Activated T-helper 1 cell treated with anti-CD3 and anti-CD28 coated beads, Interleukin-2, amount 50 U/mL, for 16 hours (primary cell): ENCODE measurements at places on chromosomes 1 and 21.

- DNase-seq = no peak
These were observed 5.6 kb downstream of the C1orf35 start for GRCh38 chr1:228097333-228098081.

- DNase-seq = no peak
These were observed 15.6 kb upstream of the TACSTD2 start for GRCh38 chr1:58592522-58593134.

GRCh38 chr1:31802190-31803150 is 13.4 kb downstream of the SPOCD1 start:
- DNase-seq = no peak

DNA sequence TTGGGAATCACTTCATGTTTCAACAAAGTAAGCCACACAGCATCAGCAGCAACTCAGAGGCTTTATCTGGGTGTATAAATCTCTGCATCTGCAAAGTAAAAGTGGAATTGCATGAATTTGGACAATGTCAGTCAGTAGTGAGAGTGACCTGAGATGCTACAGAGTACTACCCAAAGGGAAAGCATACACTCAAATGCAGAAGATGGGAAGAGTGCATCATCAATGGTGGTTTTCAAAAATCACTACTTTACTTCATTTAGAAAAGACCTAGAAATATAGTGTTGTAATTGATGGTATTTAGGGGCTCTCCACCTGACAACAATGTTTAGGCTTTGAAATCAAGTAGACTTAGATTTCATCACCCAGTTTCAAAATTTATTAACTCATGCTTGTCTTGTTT is 24.5 kb upstream of the PKN2 start:
- DNase-seq = no peak

GRCh38 chr1:107171333-107171732 is 30.5 kb downstream of the NTNG1 start:
- DNase-seq = no peak

GRCh38 chr1:213977486-213977842 is 10.3 kb upstream of the PROX1 start:
- DNase-seq = no peak

- no peak for DNase-seq
These were observed 47.2 kb downstream of the VPS26C start for GRCh38 chr21:37219761-37220432.

- DNase-seq = no peak
These were observed 16.2 kb downstream of the RHOU start for GRCh38 chr1:228751360-228752098.

DNA sequence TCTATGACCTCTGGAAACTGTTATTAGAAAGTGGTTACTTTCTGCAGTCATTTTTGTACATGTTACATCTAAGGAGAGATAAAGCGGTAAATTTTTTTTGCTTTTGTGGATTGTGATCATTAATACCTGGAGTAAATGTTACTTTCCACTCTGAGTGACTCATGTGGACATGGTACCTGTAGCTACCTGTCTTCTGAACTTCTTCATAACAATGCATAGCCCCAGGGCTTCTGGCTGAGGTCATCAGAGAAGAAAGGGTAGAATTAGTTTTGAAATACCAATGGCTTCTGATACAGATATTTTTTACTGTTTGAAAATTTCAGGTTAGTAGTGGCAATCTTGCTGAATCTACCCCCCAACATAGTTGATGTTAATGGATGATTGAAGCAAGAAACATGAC is 489.3 kb downstream of the RWDD3 start:
- no peak for DNase-seq

- no peak for DNase-seq
These were observed 42.2 kb downstream of the RNF220 start for GRCh38 chr1:44447051-44447810.

- no peak for DNase-seq
These were observed 1015.6 kb downstream of the PLA2G4A start for GRCh38 chr1:187844313-187844712.

DNA sequence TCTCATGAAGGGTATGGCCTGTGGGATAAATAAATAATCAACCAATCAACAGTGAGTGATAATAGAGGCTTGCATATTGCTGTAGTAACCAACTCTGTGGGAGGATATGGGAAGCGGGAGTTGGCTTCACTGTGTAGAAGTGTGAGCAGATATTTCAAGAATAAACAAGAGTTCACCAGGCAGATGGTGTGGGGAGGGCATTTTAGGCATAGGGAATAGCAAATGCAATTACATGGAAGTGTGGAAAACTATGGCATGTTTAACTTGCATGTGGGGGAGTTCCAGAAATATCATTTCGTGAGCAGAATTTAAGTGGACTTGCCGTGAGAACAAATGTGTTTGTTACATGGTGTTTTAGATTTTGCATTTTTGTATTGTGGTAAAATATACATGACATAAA is 95.2 kb downstream of the SPATA46 start:
- no peak for DNase-seq

DNA sequence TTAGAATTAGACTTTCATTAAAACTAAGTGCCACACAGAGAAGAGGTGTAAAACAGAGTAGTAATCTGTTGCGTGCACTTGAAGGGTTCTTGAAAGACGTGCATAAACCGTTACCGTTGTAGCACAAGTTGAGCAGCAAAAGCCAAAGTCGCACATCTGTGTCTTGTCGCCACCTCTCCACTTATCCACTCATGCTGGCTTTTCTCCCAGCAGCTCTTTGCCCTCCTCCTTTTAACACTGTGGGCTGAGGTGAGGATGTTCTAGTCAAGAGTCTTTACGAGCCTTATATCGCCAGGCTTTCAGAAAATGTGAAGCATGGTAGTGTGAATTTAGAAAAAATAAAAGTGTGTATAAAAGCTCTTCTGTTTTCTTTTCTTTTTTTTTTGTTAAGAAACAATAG is 48.0 kb downstream of the NR5A2 start:
- no peak for DNase-seq

GRCh38 chr1:22287946-22288520 is 145.1 kb upstream of the WNT4 start:
- no peak for DNase-seq
